Endothelial cell (in vitro differentiated cells): ENCODE measurements at places on chromosomes 2 and 18. TPM values are rescaled to one million over a fixed set of nuclear protein-coding genes. Genes with fewer than 3 reads are reported as not detected.

Gene NEURL3
- total RNA-seq = not detected

Gene DCDC2C
- total RNA-seq = not detected

Gene CD302
- total RNA-seq = 5.2 TPM

Gene VWA3B
- total RNA-seq = not detected

Gene SULT6B1
- not detected for total RNA-seq

Gene MROH2A
- total RNA-seq = 0.31 TPM

Gene FMNL2
- 41.7 TPM for total RNA-seq

Gene CHST9
- 4.7 TPM for total RNA-seq

Gene QPCT
- 50.6 TPM for total RNA-seq

Gene FAM124B
- 269 TPM for total RNA-seq

Gene RFX8
- 5.0 TPM for total RNA-seq
